MV-4-11 (cell line): ENCODE measurements at places on chromosomes 4 and X.
A peak's percentile ranks its signal among the peaks of the same experiment; 100 is the strongest.

DNA sequence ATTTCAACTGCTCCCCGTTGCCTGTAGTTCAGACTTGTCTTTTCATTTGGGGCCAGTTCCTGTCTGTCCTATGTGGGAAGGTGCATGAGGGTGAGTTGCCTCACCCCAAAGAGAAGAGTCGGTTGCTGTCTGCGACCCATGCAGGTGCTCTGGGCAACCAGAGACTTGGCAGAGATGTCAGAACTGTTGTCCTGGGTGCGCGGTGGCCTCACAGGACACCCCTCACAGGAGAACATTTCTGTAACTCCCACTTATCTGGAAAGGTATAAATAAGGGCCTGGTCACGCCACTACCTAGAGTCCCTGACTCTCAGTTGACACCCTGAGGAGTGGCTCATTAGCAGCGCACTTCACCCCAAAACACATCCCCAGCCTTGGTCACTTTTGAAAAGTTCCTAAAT lies 9.7 kb upstream of the NAT8L start:
- DNase-seq, result no peak

- no peak for DNase-seq
Observed at GRCh38 chrX:135324463-135324862, 15.2 kb downstream of the ETDC start.

- no peak for DNase-seq
Observed at GRCh38 chrX:130789793-130790192, 113.2 kb downstream of the ENOX2 start.

DNA sequence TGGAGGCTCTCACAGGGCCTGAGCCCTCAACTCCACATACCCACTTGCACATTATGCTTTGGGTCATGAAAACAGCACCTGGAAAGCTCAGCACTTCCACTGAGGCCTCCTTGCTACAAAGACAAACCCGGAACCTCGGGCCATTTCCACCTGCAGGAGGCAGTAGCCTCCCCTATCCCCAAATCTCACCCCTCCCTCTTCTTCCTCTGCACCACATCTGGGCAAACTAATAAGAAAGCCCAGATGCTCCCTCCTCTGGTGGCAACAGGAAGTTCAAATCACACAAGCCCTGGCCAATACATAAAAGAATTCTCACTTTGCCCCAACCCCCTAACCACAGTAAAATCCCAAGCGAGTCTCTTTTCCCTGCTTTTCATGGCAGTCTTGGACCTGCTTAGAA lies 136.4 kb downstream of the MAPK10 start:
- no peak for DNase-seq

DNA sequence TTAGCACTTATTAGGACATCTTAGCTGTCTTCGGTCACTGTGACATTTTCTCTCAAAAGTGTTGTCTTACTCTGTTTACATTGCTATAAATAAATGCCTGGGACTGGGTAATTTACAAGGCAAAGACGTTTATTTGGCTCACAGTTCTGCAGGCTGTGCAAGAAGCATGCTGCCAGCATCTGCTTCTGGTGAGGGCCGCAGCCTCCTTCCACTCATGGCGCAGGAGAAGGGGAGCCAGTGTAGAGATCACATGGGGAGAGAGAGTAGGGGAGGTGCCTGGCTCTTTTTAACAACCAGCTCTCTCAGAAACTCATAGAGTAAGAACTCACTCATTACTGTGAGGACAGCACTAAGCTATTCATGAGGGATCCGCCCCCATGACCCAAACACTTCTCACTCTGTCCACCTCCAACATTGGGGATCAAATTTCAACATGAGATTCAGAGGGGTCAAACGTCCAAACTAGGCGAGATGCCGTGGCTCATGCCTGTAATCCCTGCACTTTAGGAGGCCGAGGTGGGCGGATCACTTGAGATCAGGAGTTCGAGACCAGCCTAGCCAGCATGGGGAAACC lies 43.5 kb upstream of the HERC6 start:
- no peak for DNase-seq

- DNase-seq, result peak; percentile 93
Observed at GRCh38 chrX:65926095-65927019, 113.5 kb downstream of the VSIG4 start.

- DNase-seq, result no peak
Observed at GRCh38 chrX:39361736-39362135, 560.5 kb downstream of the MID1IP1 start.

- no peak for DNase-seq
Observed at GRCh38 chrX:113384628-113385027, 544.0 kb upstream of the AMOT start.

DNA sequence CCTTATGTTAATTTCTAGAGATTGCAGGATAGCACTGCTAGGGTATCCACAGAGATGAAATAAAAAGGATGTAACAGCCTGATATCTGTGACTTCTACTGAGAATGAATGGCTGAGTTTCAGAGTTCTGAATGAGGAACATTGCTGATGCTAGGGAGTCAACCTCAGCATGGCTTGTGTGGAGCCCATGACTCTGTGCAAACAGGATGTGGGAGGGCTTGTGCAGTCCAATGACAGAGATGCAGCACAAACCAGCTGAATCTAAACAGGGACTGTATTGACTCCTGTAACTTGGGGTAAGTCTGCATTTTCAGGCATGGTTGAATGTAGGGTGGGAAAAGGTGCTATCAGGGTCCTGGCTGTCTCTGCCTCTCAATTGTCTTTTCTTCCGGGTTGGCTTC lies 5.3 kb upstream of the RASL11B start:
- DNase-seq, result peak; percentile 82

GRCh38 chr4:115873048-115873447 lies 759.6 kb upstream of the NDST4 start:
- DNase-seq, result no peak

GRCh38 chrX:6363188-6363587 lies 134.5 kb upstream of the NLGN4X start:
- no peak for DNase-seq

- DNase-seq, result no peak
Observed at GRCh38 chr4:52096048-52096447, 44.9 kb downstream of the SPATA18 start.

DNA sequence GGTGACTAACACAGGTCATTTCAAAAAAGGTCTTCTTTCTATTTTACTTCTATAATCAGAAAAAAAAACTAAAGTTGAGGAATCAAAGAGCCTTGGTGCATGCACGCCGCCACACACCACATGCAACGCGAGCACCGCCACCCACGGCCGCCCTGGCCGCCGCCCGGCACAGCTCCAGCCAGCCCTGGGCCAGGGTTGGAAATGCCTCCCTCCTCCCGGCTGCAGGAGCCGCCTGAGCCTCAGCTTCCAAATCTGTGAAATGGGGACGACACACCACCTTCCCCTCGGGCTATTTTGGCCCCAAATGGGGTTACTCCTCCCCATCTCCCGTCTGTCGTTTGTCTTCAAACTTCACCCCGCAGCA lies 39.7 kb upstream of the MAN2B2 start:
- no peak for DNase-seq

GRCh38 chrX:13780868-13781427 lies 35.9 kb downstream of the GPM6B start:
- no peak for DNase-seq

GRCh38 chr4:519203-519651 lies 20.2 kb downstream of the PIGG start:
- no peak for DNase-seq

- DNase-seq, result peak; percentile 62
Observed at GRCh38 chr4:105088110-105088879, 58.4 kb upstream of the TET2 start.

- DNase-seq, result no peak
Observed at GRCh38 chr4:73487233-73487632, 5.7 kb downstream of the AFM start.

DNA sequence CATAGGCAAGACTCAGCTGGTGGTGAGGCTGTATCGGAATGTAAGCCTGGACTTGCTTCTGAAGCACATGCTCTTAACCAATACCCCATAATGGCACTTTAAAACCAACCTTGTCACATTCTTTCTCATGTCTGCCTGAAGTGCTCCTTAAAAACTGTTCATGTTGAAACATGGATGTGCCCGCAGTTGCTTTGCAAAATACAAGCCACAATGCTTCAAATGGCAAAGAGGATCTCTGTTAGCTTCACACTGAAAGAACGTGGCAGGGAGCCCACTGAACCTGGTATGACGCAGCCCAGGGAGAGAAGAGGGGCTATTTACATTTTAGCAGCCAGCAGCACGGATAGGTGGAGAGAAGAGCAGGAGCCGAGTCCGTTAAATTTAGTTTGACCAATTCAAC lies 29.3 kb downstream of the SOD3 start:
- DNase-seq, result no peak

- no peak for DNase-seq
Observed at GRCh38 chr4:149344436-149344835, 471.2 kb downstream of the IQCM start.

GRCh38 chr4:115042496-115042895 lies 70.9 kb downstream of the NDST4 start:
- DNase-seq, result no peak

GRCh38 chr4:184385705-184386141 lies 88.6 kb downstream of the IRF2 start:
- DNase-seq, result no peak

- DNase-seq, result no peak
Observed at GRCh38 chr4:41504167-41504818, 33.7 kb upstream of the LIMCH1 start.

DNA sequence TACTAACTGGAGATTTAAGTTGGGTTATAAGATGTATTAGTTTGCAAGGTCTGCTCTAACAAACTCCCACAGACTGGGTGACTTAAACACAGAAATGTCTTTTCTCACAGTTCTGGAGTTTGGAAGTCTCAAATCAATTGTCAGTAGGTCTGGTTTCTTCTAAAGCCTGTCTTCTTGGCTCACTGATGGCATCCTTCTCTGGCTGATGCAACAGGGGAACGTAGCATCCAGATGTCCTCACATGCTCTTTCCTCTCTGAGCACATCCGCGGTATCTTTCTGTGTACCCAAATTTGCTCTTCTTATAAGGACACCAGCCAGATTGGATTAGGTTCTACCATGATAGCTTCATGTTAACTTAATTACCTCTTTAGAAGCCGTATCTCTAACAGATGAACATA lies 63.2 kb upstream of the BMP3 start:
- DNase-seq, result no peak

- no peak for DNase-seq
Observed at GRCh38 chr4:145626623-145626982, 7.4 kb downstream of the MMAA start.

GRCh38 chr4:44493924-44494323 lies 45.3 kb upstream of the KCTD8 start:
- DNase-seq, result no peak

DNA sequence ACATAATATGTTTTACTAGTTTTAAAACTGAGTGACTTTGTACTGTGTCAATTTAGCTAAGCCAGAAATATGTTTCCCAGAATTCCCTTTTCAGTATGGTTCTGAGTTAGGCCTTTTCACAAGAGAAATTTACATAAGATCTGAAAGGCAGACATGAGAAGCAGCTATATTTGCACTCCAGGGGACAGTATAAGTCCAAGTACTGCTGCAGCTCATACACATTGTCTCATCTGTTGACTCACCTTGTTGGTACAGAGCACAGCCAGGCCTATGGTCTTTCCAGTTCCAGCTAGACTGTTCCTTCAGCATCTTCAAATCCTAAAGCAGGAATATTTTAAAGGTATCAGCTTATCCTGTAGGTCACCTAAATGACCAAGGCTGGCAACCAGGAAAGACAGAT lies 53.5 kb downstream of the BMP3 start:
- no peak for DNase-seq

GRCh38 chrX:154829926-154830442 lies 4.5 kb downstream of the SMIM9 start:
- DNase-seq, result no peak

DNA sequence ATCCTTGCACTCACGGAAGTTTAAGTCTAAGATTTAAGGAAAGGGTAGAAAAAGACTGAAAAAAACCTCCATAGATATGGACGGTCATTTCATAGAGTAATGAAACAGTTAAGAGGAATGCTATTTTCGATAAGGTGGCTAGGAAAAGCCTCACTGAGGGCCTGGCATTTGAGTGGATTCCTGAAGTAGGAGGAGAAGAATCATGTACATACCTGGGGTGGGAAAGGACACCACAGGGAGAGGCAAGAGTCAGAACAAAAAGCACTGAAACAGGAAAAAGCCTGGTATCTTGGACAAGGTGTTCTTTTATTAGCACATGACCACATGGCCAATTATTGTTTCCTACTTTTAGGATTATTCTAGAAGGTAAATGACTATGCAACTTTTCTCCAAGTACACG lies 547.2 kb upstream of the DIPK2B start:
- no peak for DNase-seq

- no peak for DNase-seq
Observed at GRCh38 chr4:173247321-173247720, 78.7 kb downstream of the GALNT7 start.

DNA sequence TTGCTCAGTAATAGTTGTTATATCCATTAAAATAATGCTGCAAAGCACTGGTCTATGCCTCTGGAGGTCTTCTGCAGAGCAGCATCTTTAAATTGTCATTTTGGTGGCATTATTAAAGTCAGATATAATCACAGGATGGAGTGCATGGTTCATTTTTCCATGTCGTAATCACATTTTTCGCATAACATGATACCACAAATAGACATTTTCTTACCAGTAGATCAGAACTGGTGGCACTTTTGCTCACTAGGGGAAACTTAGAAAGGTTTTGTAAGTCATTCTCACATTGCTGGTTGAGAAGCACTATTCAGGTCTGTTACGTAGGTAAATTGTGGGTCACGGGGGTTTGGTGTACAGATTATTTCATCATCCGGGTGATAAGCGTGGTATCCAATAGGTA lies 484.5 kb upstream of the PRKX start:
- no peak for DNase-seq

- no peak for DNase-seq
Observed at GRCh38 chr4:177117256-177117655, 192.4 kb upstream of the NEIL3 start.

GRCh38 chr4:4693258-4693657 lies 151.4 kb upstream of the STX18 start:
- peak; percentile 82 for DNase-seq

DNA sequence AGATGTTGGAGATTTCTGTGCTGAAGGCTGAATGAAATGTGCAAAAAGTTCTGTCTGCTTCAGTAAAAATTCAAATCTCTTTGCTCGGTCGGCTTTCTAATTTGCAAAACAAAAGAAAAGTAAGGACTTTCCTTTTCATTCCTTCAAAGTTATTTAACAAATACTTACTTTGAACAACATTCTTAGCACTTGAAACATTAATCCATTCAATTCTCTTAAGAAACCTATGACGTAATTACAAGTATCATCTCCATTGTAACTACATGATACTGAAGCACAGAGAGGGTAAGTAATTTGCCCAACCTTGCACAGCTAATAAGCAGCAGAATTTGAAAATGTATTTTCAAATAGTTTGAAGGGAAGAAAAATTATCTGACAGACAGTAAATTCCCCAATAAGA lies 6.9 kb downstream of the SMARCA1 start:
- DNase-seq, result no peak
